ENCODE measurements at places on chromosomes 7 and 10.

DNA sequence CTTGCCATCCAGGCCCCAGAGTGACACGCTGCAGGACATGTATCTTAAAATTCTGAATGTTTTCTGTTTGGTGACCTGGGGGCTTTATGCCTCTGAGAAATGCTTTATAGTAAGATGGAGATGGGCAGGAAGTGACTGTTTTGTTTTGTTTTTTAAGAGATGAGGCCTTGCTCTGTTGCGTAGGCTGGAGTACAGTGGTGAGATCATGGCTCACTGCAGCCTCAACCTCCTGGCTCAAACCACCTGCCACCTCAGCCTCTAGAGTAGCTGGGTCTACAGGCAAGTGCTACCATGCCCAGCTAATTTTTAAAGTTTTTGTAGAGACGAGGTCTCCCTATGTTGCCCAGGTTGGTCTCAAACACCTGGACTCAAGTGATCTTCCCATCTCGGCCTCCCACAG lies 20.6 kb downstream of the ZNF777 start:
- no peak for DNase-seq

GRCh38 chr7:102178410-102178809 lies 108.3 kb upstream of the SH2B2 start:
- no peak for DNase-seq

- no peak for DNase-seq
Measured at GRCh38 chr7:99249985-99250575, 22.6 kb upstream of the MYH16 start.

DNA sequence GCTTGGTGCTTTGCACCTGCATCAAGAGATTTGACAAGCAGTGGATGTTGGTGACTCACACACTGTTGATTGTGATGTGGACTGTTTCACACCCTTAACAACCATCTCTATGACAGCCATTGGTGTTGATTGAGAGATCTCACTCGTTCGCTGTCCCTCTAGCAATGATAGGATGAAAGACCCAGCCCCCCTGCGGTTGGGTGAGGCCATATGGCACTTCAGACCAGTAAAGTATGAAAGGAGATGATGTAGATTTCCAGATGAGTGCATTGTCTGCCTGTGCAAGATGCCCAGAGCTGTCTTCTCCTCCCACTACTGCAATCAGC lies 138.7 kb upstream of the PRR15 start:
- DNase-seq: no peak

DNA sequence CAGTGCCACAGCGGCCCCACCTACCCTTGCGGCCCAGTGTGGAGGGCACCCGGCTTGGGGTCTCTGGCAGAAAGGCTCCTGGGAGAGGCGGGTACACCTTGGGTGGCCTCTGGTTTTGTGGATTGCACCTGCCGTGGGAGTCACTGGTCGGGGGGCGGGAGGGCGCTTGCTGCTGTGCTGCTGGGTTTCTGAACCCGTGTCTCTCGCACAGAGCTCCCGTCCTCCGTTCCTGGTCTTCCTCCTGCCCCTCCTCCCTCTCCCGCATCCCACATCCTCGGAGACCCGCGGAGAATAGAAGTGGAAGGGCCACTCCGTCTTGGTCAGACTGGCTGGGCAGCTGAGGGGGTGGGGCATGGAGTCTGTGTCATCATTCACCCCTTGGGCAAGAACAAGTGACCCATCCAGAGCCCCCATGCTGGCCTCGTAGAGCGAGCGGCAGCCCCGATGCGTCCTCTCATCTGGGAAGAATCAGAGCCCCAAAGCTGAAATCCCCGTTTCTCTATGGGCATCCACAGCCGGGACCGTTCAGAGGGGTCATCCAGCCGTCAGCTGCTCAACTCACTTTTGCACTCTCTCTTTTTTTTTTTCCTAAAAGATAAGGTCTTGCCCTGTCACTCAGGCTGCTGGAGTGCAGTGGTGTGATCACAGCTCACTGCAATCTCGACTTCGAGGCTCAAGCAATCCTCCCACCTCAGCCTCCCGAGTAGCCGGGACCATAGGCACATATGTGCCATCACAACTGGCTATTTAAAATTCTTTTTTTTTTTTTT lies 4.0 kb downstream of the MAFK start:
- no peak for DNase-seq

DNA sequence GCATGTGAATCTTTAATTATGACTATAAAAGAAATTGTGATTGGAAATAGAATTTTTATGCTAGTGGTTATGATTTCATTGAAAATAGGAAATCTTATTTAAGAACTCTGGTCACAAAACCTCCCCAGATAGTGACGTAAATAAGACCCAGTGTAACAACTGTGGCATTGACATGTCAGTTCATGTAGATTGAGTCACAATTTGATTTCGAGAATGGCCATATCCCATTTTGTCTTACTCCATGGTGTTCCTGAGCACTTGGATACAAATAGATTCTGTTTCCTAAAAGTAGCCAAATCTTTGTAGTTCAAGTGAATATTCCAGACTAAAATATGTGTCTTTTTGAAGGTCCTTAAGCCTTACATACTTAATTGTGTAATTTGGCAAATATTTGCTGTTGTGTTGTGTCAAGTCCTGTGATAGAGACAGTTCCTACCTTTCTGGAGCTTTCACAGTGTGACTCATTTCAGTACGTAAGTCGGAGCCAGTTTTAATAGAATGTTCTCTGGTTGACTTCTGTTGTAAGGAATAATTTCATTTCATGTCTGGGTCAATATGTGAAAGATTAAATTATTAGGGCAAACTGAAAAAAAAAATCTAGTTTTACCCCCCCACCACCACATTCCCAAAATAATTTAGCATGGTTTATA lies 37.1 kb upstream of the TOMM7 start:
- DNase-seq: no peak

- DNase-seq: no peak
Measured at GRCh38 chr7:155569681-155570080, 23.3 kb upstream of the CNPY1 start.

DNA sequence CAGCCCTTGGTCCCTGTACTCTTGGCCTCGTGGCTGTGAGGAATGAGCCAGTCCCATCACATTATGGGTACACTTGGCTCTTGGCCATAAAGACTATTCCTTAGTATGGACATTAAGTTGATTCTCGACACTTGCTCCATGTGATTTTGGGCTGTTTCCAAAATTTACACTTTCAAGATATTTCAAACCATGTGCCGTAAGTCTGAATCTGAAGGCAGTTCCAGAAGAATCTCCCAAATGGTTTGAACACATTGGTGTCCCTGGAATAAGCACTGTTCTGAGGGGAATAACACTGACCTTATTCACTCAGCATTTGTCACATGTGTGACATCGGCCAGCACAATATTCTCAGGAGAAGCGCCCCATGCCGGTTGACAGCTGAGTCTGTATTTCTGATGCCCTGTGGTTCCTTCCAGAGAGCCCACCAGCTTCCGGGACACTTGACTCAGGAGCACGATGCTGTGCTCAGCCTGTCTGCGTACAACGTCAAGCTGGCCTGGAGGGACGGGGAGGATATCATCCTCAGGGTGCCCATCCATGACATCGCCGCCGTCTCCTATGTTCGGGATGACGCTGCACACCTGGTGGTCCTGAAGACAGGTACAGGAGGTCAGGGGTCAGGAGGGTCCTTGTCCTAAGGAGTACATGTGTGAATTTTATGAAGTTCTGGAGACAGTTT lies 24.6 kb downstream of the NACAD start:
- DNase-seq: no peak

DNA sequence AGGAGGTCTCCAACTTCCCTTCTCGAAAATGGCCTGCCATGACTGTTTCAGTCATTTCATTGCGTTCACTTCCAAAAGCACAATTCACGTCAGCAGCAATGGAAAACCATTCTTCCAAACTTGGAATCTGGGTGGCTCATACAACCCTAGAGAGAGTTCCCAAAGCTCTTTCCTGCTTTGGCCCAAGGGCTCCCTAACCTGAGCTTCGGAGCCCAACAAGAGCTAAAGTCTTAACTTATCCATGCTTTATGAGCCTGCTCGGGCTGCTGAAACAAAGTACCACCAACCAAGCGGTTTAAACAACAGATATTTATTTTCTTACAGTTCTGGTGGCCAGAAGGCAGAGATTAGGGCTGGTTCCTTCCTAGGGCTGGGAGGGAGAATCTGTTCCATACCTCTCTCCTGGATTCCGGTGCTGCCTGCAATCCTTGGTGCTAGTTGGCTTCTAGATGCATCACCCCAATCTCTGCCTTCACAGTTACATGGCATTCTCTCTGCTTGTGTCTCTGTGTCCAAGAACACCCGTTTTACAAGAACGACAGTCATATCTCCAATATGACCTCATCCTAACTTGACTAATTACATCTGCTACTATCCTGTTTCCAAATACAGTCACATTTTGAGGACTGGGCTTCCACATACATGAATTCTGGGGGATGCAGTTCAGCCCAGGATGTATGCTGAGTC lies 33.5 kb downstream of the CAMK2B start:
- no peak for DNase-seq

DNA sequence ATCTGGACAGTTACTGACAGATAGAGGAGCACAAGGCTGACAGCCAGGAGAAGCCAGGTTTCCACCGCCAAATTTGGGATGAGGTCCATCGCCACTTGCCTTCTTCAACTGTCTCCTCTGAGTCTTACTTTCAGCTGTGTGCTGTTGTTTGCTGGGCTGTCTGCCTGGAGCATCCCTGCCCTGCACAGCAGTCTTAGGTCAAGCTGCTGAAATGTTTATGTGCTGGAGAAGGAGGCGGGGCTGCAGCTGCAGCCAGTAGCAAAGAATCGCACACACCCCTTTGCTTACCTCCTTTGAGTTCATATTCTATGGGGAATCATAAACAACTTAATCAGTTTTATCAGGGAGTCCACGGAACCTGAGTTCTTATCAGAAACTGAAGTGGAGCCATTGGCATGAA lies 20.1 kb upstream of the CYP3A5 start:
- no peak for DNase-seq

- DNase-seq: no peak
Measured at GRCh38 chr7:119748251-119748860, 524.6 kb upstream of the KCND2 start.

DNA sequence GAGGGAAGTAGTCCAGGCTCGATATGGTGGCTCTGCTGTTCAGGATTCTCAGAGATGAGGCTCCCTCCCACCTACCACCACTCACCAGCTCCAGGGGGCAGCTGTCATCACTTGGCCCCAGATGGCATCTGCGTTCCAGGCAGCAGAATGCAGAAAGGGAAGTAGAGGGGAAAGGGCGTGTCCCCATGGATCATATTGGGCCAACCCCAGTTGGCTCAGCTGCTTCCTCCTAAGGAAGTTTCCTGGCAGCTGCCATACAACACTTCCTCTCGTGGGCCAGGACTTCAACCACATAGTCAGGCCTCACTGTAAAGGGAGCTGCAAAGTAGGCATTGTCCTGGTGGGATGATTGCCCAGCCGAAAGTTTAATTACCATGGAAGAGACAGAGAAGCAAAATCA lies 1.6 kb upstream of the TEX36 start:
- no peak for DNase-seq

DNA sequence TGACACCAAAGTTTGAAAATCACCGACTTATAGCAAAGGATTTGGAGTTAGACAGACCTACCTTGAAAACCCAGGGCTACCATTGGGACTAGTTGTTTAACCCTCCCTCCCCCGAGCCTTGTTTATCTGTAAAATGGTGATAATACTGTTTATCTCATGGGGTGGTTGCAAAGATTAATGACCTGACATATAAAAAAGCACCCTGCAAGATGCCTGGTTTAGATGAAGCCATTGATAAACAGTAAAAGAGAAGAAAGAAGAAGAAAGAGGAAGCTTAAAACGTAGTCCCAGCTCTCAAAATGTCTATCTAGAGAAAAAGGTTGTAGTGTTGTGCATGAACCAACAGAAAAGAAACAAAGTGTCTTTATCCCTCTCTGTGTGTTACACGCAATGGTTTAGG lies 145.7 kb downstream of the FGFR2 start:
- no peak for DNase-seq

GRCh38 chr7:72298091-72298490 lies 114.0 kb downstream of the CALN1 start:
- DNase-seq: no peak
